ENCODE measurements at places on chromosomes 4 and X.

GRCh38 chr4:35464964-35465528 lies 779.3 kb downstream of the ARAP2 start:
- no peak for DNase-seq

DNA sequence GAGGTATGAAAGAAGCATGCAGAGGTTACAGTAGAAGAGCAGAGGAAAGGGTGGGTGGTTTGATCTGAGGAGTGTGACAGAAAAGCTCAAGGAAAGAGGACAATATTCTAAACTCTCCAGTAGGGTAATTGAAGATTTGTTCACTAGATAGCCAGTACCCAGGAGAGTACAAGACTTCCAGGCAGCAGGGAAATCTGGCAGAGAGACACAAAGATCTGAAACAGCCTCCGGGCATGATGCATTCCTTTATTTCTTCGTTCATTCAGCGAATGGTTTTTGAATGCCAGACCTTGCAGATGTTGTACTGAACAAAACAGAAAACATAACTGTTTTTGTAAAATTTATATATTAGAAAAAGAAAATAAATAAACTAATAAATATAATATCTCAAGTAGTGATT lies 766.6 kb downstream of the FAT4 start:
- DNase-seq: peak; percentile 11

DNA sequence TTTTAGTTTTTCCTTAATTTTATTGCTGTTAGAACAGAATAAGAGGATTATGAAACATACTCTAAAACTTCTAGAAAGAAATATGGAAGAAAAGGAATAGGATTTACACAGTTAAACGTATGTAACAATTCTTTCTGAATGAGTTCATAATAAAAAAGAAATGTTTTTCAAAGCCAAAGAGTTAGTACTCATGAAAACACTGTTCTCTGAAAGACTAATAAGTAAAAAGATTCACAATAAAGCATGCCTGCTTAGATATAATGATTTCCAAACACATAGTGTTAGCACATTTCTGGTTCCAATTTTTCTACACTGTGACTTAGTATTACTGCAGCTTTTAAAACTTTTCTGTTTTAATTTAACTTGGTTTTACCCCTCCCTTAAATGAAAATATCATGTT lies 49.8 kb upstream of the PRSS48 start:
- no peak for DNase-seq

GRCh38 chrX:115690511-115691216 lies 129.7 kb downstream of the PLS3 start:
- peak; percentile 85 for DNase-seq

DNA sequence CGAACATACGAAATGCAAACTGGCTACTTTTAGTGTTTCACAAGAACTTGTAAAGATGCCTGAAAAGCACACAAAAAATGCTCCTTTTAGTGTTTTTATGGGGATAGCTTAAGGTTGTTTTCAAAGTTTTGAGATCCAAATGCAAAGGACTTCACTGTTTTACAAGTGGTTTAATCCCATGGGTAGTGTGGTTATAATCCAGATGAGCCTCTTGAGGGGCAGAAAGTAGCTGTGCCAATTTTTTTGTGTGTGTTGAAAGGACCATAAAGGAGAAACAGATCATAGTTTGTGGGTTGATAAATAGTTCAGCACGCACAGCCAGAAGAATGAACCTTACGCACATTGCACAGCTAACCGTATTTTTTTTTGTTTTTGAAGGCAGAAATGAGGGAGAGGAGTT lies 126.9 kb upstream of the GIMD1 start:
- DNase-seq: peak; percentile 55

DNA sequence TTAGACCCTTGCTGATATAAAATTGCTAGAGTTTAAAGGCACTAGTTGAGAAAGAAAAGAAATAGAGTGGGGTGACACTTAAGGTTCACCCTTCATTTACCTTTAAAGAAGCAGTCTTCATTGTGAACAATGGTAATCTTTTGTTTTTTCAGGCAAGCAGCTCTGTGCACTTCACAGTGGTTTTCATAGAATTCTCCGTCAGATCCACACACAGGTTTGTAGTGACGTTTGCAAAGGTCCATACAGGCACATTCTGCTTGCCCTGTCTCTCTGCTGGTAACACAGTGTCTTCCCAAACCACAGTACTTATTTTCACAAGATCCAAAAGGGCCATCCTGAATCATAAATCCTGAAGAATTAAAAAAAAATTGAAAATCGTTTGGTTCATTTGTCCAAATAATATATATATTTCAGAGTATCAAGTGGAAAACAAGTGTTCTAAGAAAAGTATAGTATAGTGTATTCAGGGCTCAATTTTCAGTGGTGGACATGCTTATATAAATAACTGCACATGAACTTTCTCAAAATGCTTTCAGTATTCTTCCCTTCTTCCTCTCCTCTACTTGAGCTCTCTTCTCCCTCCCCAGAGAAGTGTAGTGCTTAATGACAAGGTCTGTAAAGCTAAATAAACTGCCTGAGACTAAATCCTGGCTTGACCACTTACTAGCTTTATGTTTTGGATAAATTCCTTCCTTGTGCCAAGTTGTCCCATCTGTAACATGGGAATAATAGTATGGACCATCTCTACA lies 243.3 kb downstream of the FSTL5 start:
- DNase-seq: no peak

GRCh38 chr4:102405821-102406401 lies 60.6 kb upstream of the SLC39A8 start:
- DNase-seq: no peak

DNA sequence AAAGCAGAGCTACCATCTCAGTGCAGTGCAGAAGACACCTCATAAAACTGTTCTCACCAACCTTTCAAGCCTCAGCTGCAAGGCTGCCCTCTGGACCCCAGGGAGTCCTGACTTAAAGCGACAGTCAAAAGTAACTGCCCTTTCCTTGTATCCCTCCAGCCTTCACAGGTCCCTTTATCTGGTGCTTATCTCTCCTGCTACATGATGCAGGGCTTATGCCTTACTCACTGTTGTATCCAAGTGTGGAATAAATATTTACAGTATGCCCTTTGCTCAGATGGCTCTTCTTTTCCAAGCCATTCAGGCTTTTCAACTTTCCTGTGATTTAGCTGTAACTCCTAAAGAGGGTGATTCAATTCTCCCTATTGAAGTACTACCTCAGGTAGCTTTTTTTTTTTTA lies 92.6 kb downstream of the KDR start:
- DNase-seq: no peak

DNA sequence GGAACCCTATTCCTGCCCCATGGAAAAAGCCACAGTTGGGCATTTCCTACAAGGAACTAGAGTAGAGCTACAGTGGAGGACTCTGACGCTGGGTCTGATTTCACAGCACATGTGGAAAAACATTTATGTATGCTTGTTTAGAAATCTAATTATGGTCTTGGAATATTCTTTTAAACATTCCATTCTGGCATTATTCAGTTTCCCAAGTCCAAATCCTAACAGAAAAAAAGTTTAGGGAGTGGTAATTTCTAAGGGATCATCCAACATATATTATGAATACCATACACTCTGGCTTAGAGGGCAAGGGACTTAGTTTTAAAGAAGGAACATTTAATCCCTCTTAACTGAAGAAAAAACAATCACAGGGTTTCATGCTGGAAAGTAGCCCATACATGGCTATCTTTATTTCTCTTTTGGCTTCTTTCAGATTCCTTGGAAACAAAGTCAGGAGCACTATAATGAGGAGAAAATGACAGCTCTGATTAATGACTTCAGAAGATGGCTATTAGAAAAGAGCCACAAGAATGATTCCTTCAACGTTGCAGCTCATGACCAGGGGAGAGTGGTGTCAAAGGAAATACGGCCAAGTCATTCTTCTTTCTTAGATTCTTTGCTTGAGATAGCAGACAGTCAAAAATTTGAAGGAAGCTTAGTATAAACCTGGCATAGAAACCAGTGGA lies 56.1 kb downstream of the CNGA2 start:
- DNase-seq: peak; percentile 39

DNA sequence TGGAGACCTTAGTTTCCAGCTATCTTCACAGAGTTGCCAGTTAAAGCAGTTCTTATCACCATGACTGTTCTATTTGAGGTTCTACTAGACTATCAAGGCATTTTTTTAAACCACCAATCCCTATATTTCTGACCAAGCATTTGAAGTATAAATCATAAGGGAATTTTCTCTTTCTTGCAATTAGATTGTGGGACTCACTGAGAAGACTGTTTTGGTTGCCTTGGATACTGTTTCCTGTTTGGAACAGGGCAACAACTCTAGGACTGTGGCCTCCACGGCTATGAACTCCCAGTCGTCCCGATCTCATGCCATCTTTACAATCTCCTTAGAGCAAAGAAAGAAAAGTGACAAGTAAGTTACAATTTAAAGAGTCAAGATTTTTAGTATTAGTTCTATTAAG lies 11.8 kb downstream of the KIF4A start:
- peak; percentile 1 for DNase-seq

DNA sequence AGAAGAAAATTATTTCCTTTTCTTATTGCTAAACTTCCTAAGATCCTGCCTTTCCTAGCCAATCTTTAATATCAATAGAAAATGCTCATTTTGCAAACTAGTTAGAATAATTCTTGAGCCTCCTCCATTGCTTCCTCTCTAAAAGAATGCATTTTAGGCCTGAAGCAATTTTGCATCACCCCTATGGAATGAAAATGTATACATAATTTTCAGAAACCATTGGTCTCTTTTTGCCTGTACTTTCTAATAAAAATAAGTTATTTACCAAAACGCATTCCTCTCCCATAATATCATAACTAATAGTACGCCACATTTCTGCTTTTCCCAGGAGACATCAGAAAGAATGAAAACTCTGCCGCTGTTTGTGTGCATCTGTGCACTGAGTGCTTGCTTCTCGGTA lies 1.7 kb downstream of the MUC7 start:
- peak; percentile 69 for DNase-seq

- peak; percentile 53 for DNase-seq
Observed at GRCh38 chrX:40105835-40106675, 8.3 kb upstream of the BCOR start.

- DNase-seq: no peak
Observed at GRCh38 chr4:153728660-153729059, 31.2 kb downstream of the RNF175 start.

DNA sequence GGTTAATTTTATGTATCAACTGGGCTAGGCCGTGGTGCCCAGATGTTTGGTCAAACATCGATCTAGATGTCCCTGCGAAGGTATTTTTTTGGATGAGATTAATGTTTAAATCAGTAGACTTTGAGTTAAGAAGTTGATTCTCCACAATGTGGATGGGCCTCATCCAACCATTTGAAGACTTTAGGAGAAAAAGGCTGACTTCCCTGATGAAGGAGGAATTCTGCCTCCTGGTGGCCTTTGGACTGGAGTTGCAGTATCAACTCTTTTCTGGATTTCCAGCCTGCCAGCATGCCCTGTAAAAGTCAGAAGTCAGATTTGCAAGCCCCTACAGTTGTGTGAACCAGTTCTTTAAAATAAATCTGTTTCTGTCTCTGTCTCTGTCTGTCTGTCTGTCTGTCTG lies 91.4 kb downstream of the STK32B start:
- DNase-seq: peak; percentile 56

DNA sequence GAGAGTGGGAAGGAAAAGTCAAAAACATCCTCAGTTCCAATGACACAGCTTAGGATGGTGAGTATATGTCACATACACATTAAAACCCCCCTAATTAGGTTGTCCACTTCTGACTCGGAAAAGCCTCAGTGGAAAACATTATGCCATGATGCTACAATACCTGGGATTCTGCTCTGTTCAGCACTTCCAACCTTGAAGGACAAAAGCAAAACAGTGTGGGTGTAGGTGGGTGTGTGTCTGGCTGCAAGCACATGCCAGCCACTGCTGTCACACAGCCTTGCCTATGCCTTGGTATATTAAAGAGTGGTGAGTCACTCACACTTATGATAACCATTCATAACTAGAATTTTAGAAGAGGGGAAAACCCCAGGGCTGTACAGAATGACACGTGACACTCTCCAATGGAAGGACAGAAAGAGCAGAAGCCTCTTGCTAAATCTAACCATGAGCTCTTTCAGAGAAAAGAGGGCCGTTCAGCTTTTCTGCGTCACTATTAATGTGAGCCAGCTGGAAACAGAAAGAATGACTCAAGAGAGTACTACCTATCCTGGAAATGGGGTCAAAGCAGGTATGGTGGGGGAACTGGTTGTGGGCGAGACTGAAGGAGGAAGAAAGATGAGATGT lies 159.6 kb downstream of the TET2 start:
- peak; percentile 37 for DNase-seq

DNA sequence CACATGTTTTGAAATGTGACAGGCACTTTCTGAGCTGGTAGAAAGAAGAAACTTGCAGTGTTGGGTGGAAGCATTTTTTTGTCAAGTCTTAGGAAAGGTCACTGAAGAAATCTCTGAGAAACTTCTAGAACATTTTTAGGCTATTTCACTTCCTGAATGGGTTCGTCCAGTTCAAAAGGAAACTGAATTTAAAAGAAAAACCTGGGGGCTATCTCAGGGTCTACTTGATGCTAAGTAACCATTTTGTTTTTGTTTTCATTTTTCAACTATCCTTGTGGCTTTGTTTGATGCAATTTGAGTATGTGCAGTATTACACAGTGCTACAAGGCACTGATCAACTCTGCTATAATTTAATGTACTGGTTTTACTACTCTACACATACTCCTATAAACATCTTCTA lies 34.0 kb upstream of the AMOT start:
- DNase-seq: no peak

DNA sequence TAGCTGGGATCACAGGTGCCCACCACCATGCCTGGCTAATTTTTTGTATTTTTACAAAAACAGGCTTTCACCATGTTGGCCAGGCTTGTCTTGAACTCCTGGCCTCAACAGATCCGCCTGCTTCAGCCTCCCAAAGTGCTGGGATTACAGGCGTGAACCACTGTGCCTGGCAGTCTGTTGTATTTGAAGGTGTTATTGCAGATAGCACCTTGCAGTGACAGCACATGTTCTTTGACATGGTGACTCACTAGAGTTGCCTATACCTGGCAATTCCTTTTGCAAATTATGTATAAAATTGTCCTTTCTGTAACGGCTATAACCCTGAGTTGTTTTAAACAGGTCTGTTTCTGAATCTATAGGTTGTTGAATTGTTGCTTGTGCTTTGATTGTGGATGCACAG lies 7.9 kb downstream of the OGT start:
- no peak for DNase-seq

GRCh38 chr4:88964450-88964849 lies 92.5 kb downstream of the FAM13A start:
- peak; percentile 85 for DNase-seq

DNA sequence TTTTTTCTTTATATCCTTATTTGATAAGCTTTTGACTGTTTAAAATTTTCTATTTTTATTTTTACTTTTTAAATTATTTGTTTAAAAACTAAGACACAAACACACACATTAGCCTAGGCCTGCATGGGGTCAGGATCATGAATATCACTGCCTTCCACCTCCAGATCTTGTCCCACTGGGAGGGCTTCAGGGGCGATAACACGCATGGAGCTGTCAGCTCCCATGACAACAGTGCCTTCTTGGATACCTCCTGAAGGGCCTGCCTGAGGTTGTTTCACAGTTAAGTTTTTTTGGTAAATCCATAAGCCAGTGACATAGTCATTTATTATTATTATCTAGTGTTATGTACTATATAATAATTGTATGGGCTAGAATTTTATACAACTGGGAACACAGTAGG lies 85.4 kb upstream of the FAT1 start:
- DNase-seq: no peak

- no peak for DNase-seq
Observed at GRCh38 chrX:100407147-100407783, 2.8 kb downstream of the PCDH19 start.
